Natural killer cell (primary cell): ENCODE measurements at places on chromosomes 5 and 9.
A peak's percentile ranks its signal among the peaks of the same experiment; 100 is the strongest.

DNA sequence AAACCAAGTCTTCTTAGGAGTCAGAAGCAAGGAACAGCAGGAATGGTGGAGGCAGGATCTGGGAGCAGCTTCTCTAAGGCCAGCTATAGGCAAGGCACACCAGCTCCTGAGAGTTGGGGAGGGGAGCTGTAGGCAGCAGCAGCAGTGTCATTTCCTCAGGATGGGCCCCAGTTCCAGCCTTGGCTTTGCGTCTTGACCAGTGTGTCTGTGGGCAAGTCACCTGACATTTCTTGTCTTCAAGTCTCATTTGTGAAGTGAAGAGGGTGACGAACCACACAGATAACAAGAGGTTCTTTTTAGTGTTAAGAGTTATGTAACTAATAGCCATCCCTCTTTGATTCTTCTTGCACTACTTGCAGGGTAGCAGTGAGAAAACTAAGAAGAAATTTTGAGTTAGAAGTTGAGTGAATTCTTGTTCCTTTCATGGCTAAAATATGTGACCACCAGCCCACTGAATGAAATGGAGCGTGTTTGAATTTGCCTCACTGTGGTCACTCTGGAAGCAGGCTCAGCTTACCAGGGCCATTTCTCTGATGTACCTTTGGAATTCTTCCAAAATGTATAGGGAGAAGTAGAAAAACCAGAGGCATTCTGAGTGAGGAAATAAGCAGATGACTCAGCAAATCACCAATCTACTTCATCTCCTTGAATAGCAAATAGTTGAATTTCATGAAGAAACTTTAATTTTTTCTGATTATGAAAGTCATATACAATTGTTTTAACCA is 42.4 kb downstream of the RHOBTB3 start:
- peak; percentile 14 for DNase-seq

DNA sequence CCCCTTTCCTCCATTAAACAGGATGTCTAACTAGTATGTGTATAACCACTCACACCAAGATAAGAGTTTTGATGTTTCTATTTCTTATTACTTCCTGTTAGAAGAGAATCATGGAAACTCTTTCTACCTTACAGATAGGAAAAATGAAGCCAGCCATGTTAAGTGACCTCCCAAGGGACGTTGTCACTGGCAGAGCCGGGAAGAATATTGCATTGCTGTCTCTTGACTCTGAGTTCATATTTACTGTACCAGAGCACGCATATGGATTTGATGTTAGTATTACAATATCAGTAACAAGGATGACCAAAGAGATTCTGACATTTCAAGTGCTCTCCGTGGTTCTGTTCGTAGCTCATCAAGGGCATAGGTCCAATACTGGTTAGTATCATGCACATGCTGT is 12.5 kb upstream of the C5orf63 start:
- no peak for DNase-seq

DNA sequence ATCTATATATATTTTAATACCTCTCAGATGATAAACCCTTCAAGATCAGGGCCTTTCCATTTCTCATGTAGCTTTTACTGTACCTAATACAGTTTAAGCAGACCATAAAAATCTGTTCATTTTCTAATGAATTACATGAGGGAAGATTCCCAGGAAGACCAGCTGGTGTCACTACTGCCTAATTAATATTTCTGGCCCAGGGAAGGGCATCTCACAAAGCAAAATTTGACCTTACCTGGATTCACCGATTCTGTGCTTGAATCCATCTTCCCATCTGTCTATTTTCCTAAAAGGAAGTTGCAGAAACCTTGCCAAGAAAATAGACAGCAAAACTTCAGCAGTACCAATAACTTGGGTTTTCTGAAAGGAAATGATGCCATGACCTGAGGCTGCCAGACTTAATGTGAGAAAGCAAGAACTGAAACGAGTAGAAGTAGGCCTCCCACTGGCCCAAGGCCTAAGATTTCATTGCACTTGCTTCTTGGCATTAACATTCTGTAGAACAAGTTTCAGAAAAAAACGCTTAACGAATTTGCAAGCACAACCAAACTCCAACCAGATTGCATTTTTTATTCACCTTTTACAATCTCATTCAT is 83.0 kb upstream of the GLIS3 start:
- no peak for DNase-seq

DNA sequence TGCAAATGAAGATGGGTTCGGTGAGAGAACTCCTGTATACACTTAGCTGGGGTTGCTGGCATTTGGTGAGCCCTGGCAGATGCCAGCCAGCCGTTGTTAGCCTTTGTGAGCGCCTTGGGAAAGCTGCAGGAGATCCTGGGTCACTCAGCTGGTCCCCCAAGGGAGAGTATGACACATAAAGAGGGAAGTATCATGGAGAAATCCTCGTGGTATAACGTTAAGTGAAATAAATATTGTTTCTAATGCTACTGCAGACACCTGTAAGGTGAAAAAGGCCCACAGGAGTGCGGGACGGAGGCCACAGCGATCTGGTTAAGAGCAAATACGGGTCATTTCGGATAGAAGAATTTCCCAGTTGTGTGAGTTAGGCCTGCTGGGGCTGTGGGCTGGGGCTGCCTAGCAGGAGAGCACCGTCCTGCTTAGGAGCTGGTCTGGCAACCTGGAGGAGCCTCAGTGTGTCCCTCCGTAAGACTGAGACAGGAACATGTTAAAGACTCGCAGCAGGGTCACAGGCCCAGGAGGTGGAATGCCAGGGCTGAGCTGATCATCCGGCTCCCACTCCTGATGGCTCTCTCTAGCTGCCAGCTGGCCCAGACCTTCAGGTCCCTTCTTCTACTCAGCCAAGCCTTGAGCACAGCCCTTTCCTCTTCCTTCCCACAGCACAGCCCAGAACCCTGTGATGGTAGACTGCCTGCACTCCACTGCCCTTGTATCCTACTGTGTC is 4.9 kb downstream of the NKX2-5 start:
- DNase-seq, result no peak

GRCh38 chr5:173794901-173795416 is 93.2 kb upstream of the CPEB4 start:
- no peak for DNase-seq

DNA sequence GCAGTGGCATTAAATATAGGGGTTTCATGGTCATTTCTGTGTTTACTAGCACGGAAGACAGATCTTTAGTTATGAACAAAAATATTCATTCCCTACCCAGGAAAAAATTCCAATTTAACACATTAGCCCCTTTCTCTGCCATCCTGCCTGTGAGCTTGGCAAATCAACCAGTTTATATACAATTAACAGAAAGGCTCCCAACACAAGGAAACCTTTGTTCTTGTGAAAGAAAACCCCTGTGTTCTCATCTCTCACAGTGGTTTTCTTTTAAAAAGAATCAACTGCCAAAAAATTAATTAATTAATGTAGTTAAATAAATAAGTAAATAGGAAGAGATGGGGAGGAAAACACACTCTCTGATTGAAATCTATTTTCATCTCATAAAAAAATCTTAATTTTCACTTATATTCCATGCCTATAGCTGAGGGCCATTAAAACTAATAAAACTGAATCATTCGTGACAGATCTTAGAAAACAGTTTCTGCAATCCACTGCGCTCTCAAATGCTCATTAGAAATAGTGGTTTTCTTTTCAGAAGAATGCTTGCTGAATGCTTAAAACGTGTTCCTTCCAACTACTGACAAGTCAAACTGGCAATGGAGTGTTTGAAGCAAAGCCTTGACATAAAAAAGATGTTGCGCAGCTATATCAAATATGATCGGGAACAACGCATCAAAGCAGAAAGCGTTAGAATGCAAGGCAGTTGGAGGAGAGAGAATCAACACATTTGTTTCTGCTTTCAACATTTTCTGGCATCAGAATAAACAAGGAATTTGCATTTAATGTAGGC is 387.7 kb downstream of the TLR4 start:
- DNase-seq, result no peak

GRCh38 chr5:157166214-157167213 is at the start of gene GARIN3:
Gene GARIN3, minus strand, starts transcription at chr5:157166264. Its CDS starts 96 bp downstream, at chr5:157166168.
- no peak for DNase-seq

GRCh38 chr9:134476942-134477335 is 150.7 kb downstream of the RXRA start:
- DNase-seq, result no peak

GRCh38 chr5:32501071-32502002 is 56.8 kb upstream of the ZFR start:
- no peak for DNase-seq

DNA sequence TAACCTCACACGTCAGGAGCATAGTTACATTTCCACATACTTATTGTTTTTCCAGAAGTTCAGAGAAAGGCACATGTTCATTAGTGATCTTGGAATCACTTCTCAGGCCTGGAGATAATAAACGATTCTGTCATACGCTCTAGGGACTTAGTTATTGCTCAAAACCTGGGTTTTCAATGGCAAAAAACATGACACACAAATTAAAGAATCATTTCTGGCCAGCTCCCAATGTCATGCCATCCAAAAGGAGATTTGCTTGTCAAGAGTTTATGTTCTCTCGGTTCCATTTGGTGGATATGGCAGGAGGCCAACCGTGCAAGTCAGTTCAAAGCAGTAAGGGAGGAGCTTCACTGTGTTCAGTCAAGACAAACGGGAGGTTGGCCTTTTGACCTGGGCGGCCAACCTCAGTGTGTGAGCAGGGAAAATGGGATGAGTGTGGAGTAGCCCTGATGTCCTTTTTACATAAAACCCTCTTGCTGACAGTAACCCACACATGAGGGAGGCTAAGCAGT is 123.4 kb downstream of the NXNL2 start:
- DNase-seq, result no peak

- DNase-seq, result no peak
Measured at GRCh38 chr9:115972362-115972761, 181.2 kb upstream of the PAPPA start.

DNA sequence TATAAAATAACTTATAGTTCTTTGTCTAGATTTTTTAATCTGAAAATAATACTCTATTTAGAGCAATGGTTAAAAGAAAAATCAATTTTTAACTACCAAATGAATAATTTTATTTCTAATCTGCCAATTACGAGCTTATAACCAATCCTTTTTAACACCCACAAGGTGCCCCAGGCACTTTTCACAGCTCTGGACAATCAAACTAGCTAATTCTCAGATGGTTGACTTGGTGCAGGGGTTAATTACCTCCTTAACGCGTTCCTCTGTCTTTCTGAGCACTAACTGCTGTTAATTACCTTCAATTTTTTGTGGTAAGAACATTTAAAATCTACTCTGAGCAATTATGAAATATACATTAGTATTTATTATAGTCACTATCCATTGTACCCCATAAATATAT is 109.6 kb upstream of the PJA2 start:
- no peak for DNase-seq

- DNase-seq, result peak; percentile 45
Measured at GRCh38 chr5:93623153-93623552, 40.1 kb downstream of the NR2F1 start.

GRCh38 chr5:173872957-173873305 is 15.2 kb upstream of the CPEB4 start:
- no peak for DNase-seq

GRCh38 chr5:174305241-174305681 is 259.8 kb downstream of the NSG2 start:
- DNase-seq, result no peak

DNA sequence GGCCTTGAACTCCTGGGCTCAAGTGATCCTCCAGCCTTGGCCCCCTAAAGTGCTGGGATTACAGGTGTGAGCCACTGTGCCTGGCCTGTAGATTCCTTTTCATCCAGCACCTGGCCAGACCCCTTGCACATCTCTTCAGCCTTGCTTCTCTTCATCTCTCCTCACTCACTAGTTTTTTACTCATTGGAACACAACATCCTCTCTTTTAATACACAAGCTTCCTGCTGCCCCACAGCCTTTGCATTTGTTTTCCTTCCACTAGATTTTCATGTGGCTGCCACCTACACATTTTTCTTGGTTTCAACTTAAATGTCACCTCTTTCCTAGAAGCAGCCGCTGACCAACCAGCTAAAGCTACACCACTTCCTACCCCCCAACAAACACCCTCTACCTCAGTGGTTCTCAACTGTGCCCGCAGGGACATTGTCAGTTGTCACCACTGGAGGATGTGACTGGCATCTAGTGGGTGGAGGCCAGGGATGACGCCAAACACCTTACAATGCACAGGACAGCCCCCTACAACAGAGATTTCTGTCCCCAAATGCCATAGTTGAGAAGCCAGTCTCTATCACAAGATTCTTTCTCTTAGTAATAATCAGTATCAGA is 33.7 kb downstream of the HAVCR1 start:
- peak; percentile 67 for DNase-seq

GRCh38 chr5:158569534-158569933 is 530.2 kb downstream of the EBF1 start:
- DNase-seq, result no peak

GRCh38 chr5:124444147-124444775 is 302.2 kb downstream of the ZNF608 start:
- no peak for DNase-seq
